ENCODE measurements at places on chromosomes 7 and 10.

DNA sequence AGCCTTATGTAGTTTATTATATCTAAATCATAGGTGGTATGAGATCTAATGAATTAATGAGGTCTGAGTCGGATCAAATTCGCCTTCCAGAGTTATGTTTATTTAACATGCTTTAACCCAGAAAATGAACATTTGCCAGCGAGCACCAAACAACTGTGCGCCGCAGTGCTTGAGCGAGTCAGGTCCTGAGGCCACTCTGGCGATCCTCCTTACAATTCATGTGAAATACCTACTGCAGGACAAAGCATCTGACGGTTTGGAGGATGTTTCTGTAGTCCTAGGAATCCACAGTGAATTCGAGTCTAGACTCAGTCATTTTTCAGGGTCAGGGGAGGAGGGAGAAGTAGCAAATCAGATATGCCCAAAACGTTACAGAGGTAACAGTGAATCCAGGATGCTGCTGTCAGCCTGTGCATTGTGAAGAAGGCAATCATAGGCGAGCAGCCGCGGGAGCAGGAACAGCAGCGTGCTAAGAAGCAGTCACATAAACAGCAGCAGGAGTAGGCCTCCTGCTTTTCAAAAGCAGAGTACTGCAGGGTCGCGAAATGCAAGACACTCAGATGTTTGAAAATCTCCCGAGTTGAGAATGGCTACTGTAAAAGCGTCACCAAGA is 120.2 kb downstream of the CACNB2 start:
- DNase-seq: no peak

GRCh38 chr10:6794441-6794840 is 214.4 kb upstream of the PRKCQ start:
- DNase-seq: no peak

DNA sequence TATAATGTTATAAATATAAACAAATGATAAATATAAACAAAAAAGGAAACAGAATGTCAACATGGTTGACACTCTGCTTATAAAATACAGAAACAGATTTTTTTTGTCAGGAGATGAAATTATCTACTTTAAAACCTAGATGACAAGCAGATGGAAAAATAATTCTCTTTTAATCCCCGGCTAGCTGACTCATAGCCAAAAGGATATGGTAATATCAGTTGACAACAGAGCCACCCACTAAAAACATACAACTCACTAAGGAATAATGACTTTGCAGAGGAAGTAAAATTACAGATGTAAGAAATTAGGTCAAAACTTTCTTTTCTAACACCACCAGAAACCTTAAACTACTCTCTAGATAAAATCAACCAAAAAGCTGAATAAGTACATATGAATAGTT is 131.1 kb upstream of the ABCB5 start:
- DNase-seq: no peak

- DNase-seq: no peak
Observed at GRCh38 chr10:58952162-58952601, 224.3 kb upstream of the PHYHIPL start.

DNA sequence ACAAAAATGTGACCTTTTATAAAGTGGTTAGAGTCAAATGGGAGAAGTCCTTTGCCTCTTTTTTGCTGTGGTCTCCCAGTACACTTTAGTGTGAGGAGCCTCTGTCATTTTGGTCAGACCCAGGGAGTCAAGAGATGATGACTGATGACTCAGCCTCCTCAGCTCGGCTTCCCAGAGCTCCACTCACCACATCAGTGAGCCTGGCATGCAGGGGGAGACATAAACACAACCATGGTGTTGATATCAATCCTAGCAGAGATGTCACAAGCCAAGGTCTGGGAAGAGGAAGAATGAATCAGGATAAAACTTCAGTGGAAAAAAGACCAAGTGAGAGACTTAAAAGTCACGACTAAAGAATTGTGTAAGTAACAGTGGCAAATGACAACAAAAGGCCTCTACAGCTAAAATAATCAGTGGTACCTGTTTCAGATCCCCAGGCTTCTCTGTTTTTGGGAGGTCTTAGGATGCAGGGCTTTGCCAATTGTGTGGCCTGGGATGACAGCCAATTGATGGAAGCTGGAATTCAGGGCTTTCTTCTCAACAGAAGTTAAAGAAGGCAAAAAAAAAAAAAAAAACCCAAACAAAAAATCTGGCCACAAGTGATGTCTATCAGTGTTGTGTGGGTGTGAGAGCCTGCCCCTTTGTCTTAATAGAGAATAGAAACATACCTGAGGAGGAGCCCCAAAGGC is 50.2 kb downstream of the TFAM start:
- DNase-seq: no peak

All from left forelimb (tissue), 1 donor.